ENCODE measurements at places on chromosomes 16 and 17. TPM values are rescaled to one million over a fixed set of nuclear protein-coding genes. Genes with fewer than 3 reads are reported as not detected.

HP gene
- total RNA-seq = 20.6 TPM

KRTAP4-7 gene
- total RNA-seq = not detected

- no peak for DNase-seq
- no peaks in the 10 kb centered on the region for H3K36me3 ChIP-seq
- no peaks in the 10 kb centered on the region for H3K27me3 ChIP-seq
- H3K27ac ChIP-seq = no peak overlapping the region
Observed at GRCh38 chr16:4790871-4791270, 2.7 kb upstream of the SEPTIN12 start.

- H3K36me3 ChIP-seq = peaks cover 19% of the 10 kb centered on the region
- H3K27ac ChIP-seq = peak overlapping the region; percentile 38
- peaks cover 47% of the 10 kb centered on the region for H3K4me1 ChIP-seq
- H3K27me3 ChIP-seq = no peaks in the 10 kb centered on the region
Observed at GRCh38 chr17:7586673-7587419, 3.0 kb downstream of the SOX15 start.

ENPP7 gene
- 0.11 TPM for total RNA-seq

FASN gene
- total RNA-seq = 742 TPM

DNA sequence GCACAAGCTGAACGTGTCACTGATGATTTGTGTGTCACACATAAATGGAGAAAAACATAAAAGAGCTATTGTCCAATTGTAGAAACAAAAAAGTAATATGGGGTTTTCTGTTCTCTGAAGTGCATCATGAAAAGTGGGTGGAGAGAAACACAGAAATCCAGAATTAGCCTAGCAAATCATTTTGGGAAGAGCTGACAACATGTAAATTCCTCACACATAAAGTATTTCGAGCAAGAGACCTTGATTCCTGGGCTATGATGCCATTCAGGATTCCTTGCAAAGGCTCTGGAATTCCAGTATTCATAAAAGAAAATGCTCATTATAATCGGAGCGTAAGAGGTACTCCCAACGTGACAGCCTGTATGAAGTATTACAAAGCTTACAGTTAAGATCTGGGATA lies 1.1 kb downstream of the DCUN1D3 start:
- DNase-seq = no peak
- peak overlapping the region; percentile 83 for H3K4me3 ChIP-seq
- H3K27me3 ChIP-seq = no peaks in the 10 kb centered on the region
- peak overlapping the region; percentile 12 for H3K27ac ChIP-seq
- peaks cover 19% of the 10 kb centered on the region for H3K36me3 ChIP-seq

DNA sequence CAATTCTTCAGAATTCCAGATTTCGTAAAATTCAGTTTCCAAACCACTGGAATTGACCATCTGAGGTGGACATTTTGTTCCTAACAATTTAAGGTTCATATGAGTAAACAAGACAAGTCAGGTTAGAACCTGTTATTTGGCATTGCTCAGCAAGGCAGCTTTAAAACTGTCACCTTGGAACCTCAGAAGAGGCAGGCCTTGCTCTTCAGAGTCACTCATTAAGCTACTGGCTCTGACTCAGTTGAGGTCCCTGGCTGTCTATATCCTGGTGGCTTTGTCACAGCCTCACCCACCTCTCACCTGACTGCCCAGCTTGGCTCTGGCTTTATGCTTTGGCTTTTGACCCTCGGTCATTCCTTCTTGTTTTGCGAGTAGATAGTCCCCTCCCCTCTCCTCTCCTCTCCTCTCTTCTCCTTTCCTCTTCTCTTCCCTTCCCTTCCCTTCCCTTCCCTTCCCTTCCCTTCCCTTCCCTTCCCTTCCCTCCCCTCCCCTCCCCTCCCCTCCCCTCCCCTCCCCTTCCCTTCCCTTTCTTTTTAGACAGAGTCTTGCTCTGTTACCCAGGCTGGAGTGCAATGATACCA lies 238.4 kb downstream of the SHISA9 start:
- no peak overlapping the region for H3K27ac ChIP-seq
- peaks cover 2% of the 10 kb centered on the region for H3K36me3 ChIP-seq
- H3K27me3 ChIP-seq = no peaks in the 10 kb centered on the region

SBK1 gene
- 82.6 TPM for total RNA-seq

GRCh38 chr17:7839876-7840261 lies 5.9 kb downstream of the KDM6B start:
- peaks cover 40% of the 10 kb centered on the region for H3K4me1 ChIP-seq
- no peak overlapping the region for H3K4me3 ChIP-seq
- H3K27me3 ChIP-seq = peaks cover 47% of the 10 kb centered on the region
- DNase-seq = no peak
- no peaks in the 10 kb centered on the region for H3K36me3 ChIP-seq
- H3K27ac ChIP-seq = no peak overlapping the region

GRCh38 chr17:46766493-46767491 lies 51.7 kb downstream of the WNT3 start:
- H3K27me3 ChIP-seq = peaks cover 41% of the 10 kb centered on the region
- H3K4me3 ChIP-seq = no peak overlapping the region
- no peak for DNase-seq
- peaks cover 22% of the 10 kb centered on the region for H3K36me3 ChIP-seq

DNA sequence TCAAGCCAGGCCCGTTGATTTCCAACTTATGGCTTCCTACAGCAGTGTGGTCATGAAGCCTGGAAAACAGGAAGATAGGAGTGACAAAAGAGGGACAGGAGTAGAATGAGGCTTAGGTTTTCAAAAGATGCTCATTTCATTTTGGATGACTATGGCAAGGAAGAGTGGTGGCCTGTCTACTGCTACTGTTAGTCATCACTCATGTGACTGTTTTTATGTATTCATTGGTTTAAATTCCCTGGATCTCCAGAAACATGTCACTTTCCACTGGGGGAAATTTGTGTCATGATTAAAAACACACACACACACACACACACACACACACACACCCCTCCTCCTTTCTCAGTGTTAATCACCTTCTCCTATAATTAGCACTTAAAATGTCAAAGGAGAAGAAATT lies 1.1 kb upstream of the CYLD start:
- peaks cover 34% of the 10 kb centered on the region for H3K4me1 ChIP-seq
- H3K27me3 ChIP-seq = no peaks in the 10 kb centered on the region
- H3K36me3 ChIP-seq = no peaks in the 10 kb centered on the region
- H3K27ac ChIP-seq = no peak overlapping the region

DNA sequence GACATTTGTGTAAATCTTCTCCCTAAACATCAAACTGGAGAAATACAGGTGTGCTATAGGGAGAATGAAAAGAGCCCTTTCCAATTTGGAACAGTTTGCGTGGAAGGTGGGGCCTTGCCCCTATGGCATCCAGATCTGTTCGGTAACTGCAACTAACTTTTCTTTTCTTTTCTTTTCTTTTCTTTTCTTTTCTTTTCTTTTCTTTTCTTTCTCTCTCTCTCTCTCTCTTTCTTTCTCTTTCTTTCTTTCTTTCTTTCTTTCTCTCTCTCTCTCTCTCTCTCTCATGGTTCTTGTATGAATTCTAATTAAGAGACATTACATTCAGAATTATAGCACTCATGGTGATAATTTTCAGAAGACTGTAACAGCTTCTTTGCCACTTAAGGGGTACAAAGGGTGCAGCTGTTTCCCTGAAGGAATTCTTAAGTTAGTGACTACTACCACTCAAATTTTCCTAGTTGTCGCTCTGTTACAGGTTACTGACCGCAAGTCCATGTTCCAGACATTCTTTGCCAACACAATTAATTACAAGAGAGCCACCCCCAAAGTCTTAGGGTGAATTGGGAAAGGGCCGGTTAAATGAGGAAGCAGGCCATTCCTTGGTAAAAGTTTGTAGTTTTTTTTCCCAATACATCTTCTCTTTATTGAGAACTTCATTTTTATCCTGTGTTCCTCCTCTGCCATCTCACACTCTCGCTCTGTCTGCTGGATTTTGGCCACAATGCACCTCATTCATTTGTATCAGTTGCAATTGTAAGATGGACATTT lies 69.8 kb downstream of the KSR1 start:
- peaks cover 75% of the 10 kb centered on the region for H3K4me1 ChIP-seq
- peak overlapping the region; percentile 84 for H3K27ac ChIP-seq
- peak overlapping the region; percentile 22 for H3K4me3 ChIP-seq
- H3K27me3 ChIP-seq = no peaks in the 10 kb centered on the region

GRCh38 chr16:68079626-68080344 lies 5.4 kb upstream of the NFATC3 start:
- no peak overlapping the region for H3K27ac ChIP-seq
- no peak overlapping the region for H3K4me3 ChIP-seq
- H3K27me3 ChIP-seq = no peaks in the 10 kb centered on the region
- peaks cover 19% of the 10 kb centered on the region for H3K36me3 ChIP-seq

CCL5 gene
- 0.17 TPM for total RNA-seq

LITAFD gene
- not detected for total RNA-seq

DNA sequence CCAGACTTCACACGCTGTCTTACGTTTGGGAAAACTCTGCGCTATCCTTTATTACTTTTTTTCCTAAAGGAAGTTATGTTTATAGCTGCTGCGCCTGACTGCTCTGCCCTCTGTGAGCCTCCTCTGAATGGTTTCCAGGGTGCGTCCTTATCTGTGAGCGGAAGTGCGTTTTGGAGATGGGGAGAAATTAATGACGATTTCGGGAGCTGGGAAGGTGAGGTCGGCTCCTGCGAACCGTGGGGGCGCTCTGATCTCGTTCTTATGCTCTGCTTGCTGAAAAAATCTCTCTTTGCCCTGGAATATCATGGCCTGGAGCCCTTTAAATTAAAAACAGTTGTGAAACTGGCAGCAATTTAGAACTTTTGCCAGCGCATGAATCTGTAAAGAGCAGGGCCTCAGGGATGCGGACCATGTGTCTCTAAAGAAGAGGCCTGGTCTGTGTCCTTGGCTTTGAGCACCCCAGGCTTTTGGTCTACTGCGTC lies 135.7 kb upstream of the ZFHX3 start:
- H3K4me1 ChIP-seq = no peaks in the 10 kb centered on the region
- no peaks in the 10 kb centered on the region for H3K36me3 ChIP-seq
- no peaks in the 10 kb centered on the region for H3K27me3 ChIP-seq
- H3K27ac ChIP-seq = no peak overlapping the region
- no peak overlapping the region for H3K4me3 ChIP-seq

GRCh38 chr16:81620796-81621195 lies 158.3 kb upstream of the PLCG2 start:
- H3K4me3 ChIP-seq = no peak overlapping the region
- no peaks in the 10 kb centered on the region for H3K27me3 ChIP-seq
- H3K36me3 ChIP-seq = peaks cover 21% of the 10 kb centered on the region
- no peak overlapping the region for H3K27ac ChIP-seq

GRCh38 chr16:54879681-54880080 lies 51.0 kb upstream of the IRX5 start:
- no peak overlapping the region for H3K27ac ChIP-seq
- 0 out of 2 replicates have a peak, but pooled peaks cover 3% of the 10 kb centered on the region for H3K36me3 ChIP-seq
- DNase-seq = no peak
- H3K27me3 ChIP-seq = no peaks in the 10 kb centered on the region

GRCh38 chr16:17238285-17239028 lies 232.3 kb downstream of the XYLT1 start:
- DNase-seq = no peak
- no peak overlapping the region for H3K27ac ChIP-seq
- no peak overlapping the region for H3K4me3 ChIP-seq
- no peaks in the 10 kb centered on the region for H3K27me3 ChIP-seq
- no peaks in the 10 kb centered on the region for H3K4me1 ChIP-seq

TBC1D3L gene
- 20.5 TPM for total RNA-seq

DNA sequence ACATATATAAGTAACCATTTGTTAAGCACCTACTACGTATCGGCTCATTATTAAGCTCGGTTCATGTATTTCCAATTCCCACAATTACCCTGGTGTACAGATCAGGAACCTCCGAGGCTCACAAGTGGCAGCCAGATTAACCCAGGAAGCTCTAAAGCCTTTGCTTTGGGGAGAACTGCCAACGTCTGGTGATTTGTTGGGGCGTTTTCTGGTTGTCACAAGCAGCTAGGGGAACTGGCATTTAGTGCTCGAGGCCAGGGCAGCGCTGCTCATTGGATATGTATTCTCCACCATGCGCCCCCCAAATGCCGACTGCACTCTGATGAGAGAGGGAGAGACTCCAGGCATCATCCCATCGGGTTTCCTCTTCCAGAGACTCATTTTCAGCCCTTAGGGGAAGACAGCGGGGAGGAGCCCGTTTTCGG lies 541 bp downstream of the ZNF18 start:
- H3K27ac ChIP-seq = peak overlapping the region; percentile 41
- DNase-seq = no peak

SLC52A1 gene
- total RNA-seq = 0.78 TPM

CNGB1 gene
- total RNA-seq = not detected

NHLRC4 gene
- 0.87 TPM for total RNA-seq

ITGAE gene
- total RNA-seq = 19.5 TPM

GRCh38 chr17:73423159-73423715 lies 111.4 kb upstream of the CDC42EP4 start:
- no peaks in the 10 kb centered on the region for H3K4me1 ChIP-seq
- 0 out of 2 replicates have a peak, but pooled peaks cover 2% of the 10 kb centered on the region for H3K36me3 ChIP-seq
- no peak for DNase-seq
- H3K27me3 ChIP-seq = no peaks in the 10 kb centered on the region
- H3K4me3 ChIP-seq = no peak overlapping the region

- peaks cover 64% of the 10 kb centered on the region for H3K36me3 ChIP-seq
- H3K4me1 ChIP-seq = no peaks in the 10 kb centered on the region
Observed at GRCh38 chr16:7185689-7186088, 147.0 kb upstream of the RBFOX1 start.

ABCA8 gene
- 0.15 TPM for total RNA-seq

DNA sequence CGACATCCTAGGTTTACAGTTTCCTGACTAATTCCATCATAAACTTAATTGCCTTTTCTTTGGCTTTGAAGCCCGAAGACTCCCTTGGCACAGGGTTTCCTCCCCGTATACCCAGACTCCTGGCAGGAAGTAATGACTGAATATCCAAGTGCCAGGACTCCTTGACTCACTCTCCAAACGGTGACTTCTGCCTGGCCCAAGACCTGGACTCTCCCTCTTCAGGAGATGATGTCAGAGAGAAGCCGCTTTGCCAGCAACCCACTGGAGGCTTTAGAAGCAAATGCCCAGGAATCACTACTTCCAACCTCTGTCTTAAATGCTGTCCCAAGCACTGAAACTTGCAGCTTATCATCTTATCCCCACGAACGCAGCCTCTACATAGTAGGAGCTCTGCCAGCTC lies 146.5 kb downstream of the RGS9 start:
- H3K4me3 ChIP-seq = no peak overlapping the region
- H3K36me3 ChIP-seq = no peaks in the 10 kb centered on the region
- no peaks in the 10 kb centered on the region for H3K27me3 ChIP-seq

GUCY2D gene
- 1.1 TPM for total RNA-seq

GRCh38 chr17:69912805-69913204 lies 162.2 kb upstream of the KCNJ16 start:
- no peak for DNase-seq
- H3K4me3 ChIP-seq = no peak overlapping the region
- peaks cover 12% of the 10 kb centered on the region for H3K4me1 ChIP-seq

- H3K27me3 ChIP-seq = no peaks in the 10 kb centered on the region
- no peaks in the 10 kb centered on the region for H3K36me3 ChIP-seq
- DNase-seq = no peak
- no peak overlapping the region for H3K27ac ChIP-seq
Observed at GRCh38 chr16:57308041-57308440, 23.6 kb upstream of the PLLP start.

KCNH6 gene
- 2.3 TPM for total RNA-seq

RAMP2 gene
- 13.1 TPM for total RNA-seq

Measured in WTC11 (cell line).